Renal cortex interstitium (tissue), 15 donors: ENCODE measurements at places on chromosomes 6 and 20. TPM values are rescaled to one million over a fixed set of nuclear protein-coding genes. Genes with fewer than 3 reads are reported as not detected.

- no peak for DNase-seq
These were observed 19.7 kb upstream of the EFHC1 start for GRCh38 chr6:52400313-52401041.

- no peak for DNase-seq
These were observed 737.0 kb downstream of the HDGFL1 start for GRCh38 chr6:23306251-23306950.

- DNase-seq: no peak
These were observed 8.3 kb downstream of the GCLC start for GRCh38 chr6:53536561-53536960.

DNA sequence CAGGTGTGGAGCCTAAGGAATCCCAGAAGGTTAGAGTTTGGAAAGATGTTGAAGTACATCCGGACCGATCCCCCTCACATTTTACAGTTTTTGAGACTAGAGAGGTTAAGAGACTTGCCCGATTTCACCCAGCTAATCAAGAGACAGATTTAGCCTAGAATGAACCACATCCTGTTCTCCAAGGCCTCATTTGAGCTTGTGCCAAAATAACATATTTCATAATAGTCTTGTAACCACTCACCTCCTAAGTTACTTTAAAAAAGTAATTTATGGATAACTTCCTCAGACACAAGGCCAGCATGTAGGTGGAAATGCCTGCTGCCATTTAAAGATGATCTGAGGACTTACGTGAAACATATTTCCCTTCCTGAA lies 39.8 kb upstream of the ARHGAP18 start:
- DNase-seq: no peak

- no peak for DNase-seq
These were observed 29.2 kb downstream of the AKAP7 start for GRCh38 chr6:131164506-131164905.

DNA sequence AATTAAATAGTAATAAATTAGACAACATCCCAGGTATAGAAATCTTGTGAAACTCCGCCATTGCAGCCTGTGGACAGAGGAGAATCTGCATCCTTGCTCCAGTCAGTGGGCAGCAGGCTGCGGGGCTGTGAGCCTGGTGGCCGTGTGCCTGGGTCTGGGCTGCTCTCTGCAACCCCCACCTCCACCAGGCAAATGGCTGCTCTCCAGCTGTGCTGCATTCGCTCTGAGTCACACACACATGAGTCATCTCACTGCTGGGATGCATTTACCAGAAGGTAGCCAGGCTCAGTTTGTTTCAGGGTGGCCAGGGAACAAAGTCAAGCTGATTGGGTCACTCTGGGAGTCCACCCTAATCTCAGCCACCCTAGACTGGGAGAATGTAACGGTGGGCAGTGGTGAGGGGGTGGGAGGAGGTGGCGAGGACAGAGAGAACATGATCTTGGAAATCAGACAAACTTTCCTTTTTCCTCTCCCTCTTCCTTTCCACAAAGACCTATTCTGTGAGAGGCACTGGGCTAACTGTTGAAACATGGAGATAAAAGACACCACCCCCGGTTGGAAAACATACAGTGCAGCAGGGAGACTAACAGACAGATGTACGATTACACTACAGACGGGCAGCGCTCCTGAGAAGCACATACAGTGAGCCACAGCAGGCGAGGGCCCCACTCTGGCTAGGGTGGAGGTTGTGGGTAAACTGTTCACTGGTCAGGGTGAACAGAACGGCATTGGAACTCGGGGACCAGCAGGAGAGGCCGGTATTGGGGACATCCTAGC lies 59.2 kb downstream of the TRAM2 start:
- no peak for DNase-seq

GRCh38 chr6:145865175-145865574 lies 50.6 kb upstream of the FBXO30 start:
- DNase-seq: no peak

DNA sequence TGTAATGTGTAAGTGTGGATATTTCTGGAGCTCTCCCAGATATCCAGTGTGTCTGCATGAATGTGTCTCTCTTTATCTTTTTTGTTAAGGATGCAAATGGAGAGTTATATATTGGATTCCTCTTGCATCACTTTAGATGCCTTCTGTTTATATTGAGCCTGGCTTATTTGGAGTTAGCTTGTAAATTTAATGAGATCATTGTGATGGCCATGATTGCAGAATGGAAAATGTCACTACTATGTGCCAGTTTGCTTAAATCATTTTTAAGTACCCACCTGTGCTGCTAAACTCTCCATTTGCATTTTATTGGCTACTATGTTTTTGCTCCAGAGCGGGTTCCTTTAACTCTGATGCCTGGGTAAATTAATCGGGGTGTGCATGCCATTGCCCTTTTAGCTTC lies 334.8 kb downstream of the UTRN start:
- DNase-seq: no peak

GRCh38 chr6:111894272-111894671 lies 21.0 kb upstream of the FYN start:
- DNase-seq: no peak

DNA sequence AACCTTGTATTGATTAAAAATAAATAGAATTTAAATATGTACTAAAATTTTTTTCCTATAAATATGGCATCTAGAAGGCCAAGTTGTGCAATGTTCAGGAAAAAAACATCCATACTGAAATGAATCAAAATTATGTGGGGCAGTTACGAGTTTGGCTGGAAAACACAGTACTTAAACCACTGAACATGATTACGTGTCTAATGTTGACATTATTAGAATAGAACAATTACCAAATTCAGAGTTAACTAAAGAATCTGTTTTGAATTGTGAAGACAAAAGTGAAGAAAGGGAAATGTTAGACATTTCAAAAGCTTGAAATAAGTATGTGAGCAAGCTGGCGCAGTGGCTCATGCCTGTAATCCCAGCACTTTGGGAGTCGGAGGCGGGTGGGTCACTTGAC lies 57.2 kb downstream of the KLHL31 start:
- DNase-seq: no peak

GRCh38 chr20:36812594-36813463 lies 39.3 kb upstream of the DSN1 start:
- DNase-seq: peak; percentile 59

DNA sequence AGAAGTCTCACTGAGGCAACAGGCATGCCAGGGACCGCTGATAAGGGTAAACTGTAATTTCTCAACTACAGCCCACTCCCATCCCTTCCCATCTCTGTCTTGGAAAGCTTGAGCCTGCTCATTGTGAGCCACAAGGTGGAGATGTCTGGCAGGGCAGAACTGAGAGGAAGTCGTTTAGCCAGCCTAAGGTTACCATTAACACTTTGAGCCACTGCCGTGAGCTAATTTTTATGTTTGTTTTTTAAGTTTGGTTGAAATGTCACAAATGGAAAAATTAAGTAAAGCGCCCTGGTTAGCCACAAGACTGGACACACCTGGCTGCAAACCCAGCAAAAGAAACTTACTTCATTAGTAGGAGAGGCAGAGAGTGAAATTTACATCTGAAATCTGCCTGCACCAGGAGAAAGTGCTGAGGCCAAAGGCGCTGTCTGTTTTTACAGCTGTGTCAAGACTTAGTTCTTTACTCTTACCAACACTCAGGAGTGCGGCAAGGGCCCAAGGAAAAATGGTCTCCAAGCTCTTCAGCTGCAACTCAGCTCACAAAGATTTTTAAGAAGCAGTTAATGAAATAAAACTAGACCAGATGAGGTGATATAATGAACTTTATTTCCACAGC lies 50.0 kb upstream of the FAM83C start:
- DNase-seq: no peak

DNA sequence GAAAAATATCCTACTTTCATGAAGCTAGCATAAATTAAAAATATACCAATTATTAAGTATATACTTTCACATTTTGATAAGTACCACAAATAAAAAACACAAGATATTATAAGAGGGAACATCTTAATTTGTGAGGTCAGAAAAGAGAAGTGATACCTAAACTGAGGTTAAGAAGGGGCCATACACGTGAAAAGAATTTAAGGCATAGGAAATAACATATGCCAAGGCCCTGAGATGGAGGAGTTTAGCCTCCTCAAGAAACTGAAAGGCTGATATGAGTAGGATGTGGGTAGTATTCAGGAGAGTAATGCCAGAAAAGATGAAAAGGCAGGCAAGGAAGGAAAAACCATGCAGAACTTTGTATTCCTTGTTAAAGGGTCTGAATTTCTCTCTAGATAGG lies 116.6 kb upstream of the HTR1E start:
- no peak for DNase-seq

DNA sequence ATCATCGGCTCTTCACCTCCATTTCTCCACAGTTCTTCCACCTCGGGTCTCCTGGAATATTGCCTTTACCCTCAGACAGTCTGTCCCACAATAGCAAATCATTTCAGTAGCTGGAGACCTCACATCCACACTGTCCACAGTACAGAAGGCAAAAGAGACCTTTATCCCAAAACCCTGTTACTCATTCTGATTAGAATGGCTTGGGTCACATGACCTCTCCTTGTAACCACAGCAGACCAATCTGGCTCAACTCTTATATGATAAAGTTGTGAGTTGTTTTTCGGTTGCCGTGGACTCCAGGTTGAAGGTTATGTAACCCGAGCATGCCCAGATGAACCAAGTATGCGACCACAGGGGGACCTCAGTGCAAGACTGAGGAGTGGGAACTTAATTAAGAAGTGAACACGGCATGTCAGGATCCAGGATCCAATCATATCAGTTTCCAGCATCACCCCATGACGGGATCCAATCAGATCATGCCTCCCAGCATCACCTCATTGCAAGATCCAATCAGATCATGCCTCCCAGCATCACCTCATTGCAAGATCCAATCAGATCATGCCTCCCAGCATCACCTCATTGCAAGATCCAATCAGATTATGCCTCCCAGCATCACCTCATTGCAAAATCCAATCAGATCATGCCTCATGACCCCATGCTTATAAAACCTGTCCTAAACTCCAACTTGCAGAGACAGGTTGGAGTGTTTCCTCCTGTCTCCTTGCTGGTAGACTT lies 68.7 kb downstream of the LY86 start:
- no peak for DNase-seq

GRCh38 chr6:50096296-50096695 lies 46.6 kb upstream of the DEFB112 start:
- DNase-seq: no peak

- no peak for DNase-seq
These were observed 20.5 kb downstream of the SNAI1 start for GRCh38 chr20:50003253-50003656.

DNA sequence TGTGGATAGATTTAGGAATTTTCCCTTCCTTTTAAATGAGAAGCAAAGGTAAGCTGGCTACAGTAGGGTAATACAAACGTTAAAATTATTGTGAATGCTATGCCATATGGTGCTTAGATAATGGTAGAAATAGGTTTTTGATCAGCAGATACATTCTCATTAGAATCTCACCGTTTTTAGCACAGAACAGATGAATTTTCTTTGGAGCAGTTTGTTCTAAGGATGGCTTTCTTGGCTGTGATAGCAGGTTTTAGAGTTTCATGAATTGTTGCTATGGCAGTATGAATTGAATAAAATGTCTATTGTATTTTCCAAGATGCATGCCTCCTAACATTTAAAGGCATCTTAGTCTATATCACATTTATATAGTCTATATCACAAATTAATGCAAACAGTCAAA lies 1394.5 kb downstream of the EPHA7 start:
- no peak for DNase-seq

- no peak for DNase-seq
These were observed 738.6 kb upstream of the GJE1 start for GRCh38 chr6:141394125-141394536.

DNA sequence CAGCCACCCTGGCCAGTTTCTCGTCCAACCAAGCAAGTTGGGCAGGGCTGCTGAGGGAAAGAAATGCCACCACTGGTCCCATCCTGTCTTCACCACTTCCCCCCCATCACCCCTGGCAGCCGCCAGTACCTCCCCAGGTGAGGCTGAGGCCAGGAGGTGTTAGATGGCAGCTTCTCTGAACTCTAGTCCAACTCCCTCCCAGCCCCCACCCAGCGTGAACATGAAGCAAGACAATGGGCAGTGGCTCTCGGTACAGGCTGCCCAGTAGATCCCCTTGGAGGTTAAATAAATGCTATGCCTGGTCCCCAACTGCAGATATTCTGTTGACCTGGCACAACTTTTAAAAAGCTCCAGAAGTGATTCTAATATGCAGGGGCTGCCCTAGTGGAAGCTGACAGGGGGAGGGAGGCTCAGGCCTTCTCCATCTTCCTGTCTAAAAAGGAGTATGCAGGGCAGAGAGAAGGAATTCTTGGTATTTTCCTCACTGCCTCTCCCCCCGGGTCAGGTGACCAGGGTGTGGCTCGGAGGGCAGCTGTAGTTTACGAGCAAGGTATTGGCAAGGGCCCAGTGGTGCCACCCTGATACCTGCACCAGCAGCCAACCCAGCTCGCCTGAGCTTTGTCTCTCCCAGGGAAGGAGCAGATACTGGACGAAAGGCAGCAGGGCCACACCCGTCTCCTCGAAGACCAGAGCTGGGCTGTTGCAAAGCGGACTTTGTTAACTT lies 25.7 kb downstream of the KCNK5 start:
- DNase-seq: no peak

- DNase-seq: no peak
These were observed 91.8 kb downstream of the CHD6 start for GRCh38 chr20:41526327-41526726.

GRCh38 chr20:62910777-62911497 lies 15.4 kb downstream of the DIDO1 start:
- DNase-seq: no peak

DNA sequence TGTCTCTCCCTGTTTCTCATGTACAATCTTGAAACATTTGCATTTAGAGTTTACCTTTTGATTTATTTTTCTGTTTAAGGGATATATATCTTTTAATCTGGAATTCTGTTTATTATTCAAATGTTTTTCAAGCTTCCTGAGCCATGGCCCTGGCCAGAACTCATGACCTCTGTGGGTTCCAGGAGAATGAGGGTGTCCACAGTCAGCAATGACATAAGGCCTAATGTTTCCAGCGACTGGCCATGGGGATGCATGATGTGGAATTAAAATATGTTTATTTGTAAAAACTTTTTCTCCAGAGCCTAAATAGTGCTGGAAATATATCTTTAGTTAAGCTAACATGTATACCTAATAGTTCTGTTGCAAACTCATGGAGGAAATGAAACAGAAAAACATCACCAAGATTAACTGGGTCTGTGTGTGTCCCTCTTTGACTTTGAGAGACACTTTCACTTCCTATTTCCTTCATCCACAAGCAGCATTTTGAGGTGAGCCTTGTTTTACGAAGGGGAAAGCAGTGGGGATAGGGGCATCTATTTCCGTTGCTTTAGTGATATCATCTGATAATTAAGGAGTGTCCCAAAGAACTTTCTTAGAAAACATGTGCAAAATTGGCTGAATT lies 87.6 kb downstream of the SMOC2 start:
- DNase-seq: no peak

- no peak for DNase-seq
These were observed 113.5 kb downstream of the DTNBP1 start for GRCh38 chr6:15549371-15549770.

Gene RAET1L
- polyA plus RNA-seq: 0.23 TPM

Gene SLC23A2
- polyA plus RNA-seq: 21.0 TPM

Gene LIN28B
- polyA plus RNA-seq: 0.24 TPM

Gene DDO
- 0.44 TPM for polyA plus RNA-seq

Gene TCF21
- 173 TPM for polyA plus RNA-seq

Gene TP53TG5
- polyA plus RNA-seq: 1.2 TPM

Gene TBX18
- polyA plus RNA-seq: 9.5 TPM

Gene CAGE1
- polyA plus RNA-seq: 0.08 TPM

Gene BMP6
- polyA plus RNA-seq: 6.8 TPM

Gene SLC17A2
- 1.6 TPM for polyA plus RNA-seq

Gene TMEM200A
- polyA plus RNA-seq: 31.2 TPM
